Right renal pelvis (tissue), 4 donors: ENCODE measurements at places on chromosomes 1 and 21.

DNA sequence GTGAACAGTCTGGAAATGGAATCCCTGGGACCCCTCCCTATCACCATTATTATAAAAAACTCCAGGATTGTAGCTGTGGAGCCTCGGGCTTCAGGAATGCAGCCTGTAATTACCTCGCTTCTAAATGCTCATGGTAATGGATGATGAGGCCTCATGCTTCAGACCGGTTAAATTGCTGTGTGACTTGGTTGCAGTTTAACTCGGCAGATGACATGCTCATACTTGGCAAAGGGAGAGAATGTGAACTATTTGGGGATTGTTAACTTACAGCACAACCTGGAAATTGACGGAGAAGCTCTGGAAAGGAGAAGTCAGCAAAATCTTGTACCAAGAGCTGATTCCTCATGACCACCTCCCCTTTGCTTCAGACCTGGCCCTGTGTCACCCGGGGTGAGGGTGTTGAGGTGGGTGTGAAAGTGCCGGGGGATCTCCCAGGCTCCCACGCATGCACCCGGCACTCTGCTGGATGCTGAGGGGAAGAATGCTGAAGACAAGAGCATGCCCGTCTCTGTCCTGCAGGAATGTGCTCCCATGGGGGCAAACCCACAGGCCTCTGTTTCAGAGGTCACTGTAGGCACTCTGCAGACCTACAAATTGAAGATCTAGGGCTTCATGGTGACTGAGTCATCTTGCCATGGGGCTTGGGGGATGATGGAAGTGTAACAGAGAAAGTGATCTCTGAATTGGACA lies 364.8 kb downstream of the RPS6KC1 start:
- DNase-seq = no peak

DNA sequence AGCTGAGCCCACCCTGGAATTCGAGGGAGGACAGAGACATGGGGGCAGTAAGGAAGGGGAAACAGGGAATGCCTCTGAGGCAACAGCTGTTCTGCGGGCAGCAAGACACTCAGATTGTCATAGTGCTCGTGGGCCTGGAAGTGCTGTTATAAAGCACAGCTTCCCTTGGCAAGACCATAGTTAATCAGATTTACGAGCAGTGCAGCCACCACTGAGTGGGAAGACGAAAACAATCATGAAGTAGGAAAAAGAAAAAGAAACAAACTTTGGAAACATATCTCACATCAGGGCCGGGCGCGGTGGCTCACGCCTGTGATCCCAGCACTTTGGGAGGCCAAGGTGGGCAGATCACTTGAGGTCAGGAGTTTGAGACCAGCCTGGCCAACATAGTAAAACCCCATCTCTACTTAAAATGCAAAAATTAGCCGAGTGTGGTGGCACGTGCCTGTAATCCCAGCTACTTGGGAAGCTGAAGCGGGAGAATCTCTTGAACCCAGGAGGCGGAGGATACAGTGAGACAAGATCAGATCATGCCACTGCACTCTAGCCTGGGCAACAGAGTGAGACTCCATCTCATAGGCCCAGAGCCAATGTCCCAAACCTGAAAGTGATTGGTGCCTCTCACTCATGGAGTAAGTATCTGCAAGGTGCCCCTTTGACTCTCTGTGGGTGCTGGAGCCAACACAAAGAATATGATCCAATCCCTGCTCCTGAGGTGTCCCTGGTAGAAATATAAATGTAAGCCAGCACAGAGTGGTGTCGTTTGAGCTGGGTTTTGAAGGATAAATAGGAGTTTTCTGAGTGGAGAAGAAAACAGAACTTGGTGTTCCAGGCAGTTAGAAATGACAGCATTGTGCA lies 55.6 kb upstream of the GPR153 start:
- no peak for DNase-seq

DNA sequence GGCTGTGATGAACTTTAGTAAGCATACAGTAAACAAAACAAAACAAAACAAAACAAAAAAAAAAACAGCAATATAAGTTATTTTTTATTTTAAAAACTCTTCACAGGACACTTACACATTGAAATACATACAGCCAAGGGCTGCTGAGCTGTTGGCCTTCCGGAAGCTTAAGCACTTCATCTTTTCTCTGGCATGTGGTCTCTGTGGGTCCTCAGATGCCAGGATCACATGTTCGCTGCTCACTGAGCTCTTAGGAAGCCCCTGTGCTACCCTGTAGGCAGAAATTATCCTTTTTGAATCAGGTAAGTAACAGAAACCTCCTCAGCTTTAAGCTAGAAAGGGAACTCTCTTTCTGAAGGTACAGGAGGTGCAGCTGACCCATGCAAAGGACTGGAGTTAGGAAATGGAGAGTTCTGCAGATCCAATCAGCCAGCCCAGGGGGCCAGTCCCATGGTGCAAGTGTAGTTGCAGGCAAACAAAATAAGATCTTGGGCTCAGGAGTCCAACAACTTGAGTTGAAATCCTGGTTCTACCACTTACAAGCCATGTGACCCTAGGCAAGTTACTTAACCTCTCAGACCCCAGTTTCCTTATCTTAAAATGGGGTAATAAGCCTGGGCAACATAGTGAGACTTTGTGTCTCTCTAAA lies 22.4 kb upstream of the MED18 start:
- DNase-seq = no peak

DNA sequence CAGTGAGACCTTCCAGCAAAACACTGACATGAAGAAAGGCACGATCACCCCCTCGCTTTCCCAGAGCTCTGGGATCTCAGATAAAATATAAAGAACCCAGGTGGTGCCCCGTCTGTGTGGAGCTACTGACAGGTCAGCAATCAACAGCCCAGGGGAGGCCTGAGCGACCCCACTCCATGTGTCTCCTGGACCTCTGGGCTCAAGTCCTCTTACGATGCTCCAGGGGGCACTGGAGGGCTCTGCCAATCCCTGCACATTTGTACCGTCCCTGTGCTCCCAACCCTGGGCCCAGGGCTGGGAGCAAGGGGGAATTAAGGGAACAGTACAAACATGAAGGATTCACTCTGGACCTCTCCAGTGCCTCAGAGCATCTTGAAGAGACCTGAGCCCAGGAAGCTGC lies 12.5 kb downstream of the S100A7A start:
- DNase-seq = no peak

- no peak for DNase-seq
These were observed 188.6 kb downstream of the FCRL5 start for GRCh38 chr1:157363660-157364140.

DNA sequence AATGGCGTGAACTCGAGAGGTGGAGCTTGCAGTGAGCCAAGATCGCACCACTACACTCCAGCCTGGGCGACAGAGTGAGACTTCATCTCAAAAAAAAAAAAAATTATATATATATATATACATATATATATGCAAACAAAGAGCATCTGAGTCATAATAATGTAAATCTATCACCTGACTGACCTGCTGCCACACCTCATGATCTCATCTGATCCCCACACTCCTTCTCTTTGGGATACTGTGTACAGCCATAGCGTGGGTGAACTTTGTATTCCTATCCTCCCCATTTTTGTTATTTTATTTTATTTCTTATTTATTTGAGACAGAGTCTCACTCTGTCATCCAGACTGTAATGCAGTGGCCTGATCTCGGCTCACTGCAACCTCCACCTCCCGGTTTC lies 2.6 kb upstream of the HDAC1 start:
- DNase-seq = no peak

- no peak for DNase-seq
These were observed 103.8 kb downstream of the TNFSF18 start for GRCh38 chr1:172946814-172947507.

GRCh38 chr1:208637181-208637580 lies 393.0 kb upstream of the PLXNA2 start:
- no peak for DNase-seq

DNA sequence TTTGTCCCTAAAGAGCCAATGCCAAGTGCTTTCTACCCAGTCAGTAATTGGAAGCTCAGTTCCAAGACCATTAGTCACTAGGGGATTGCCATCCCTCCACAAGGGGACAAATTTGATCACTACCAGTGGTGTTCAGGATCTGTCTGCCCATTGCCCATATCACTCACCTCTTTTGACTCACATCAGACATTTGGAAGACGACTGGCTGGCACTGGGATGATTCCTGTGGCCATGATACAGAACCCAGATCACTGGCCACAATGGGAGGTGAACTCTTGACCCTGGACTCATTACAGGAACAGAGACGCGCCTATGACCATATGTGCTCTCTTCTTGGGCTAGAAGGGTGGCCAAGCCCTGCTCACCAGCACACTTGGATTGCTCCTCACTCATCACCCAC lies 71.0 kb downstream of the COLGALT2 start:
- DNase-seq = no peak

GRCh38 chr1:71089536-71090270 lies 8.9 kb upstream of the ZRANB2 start:
- DNase-seq = no peak

GRCh38 chr1:212415107-212415841 lies 588 bp upstream of the PACC1 start:
- DNase-seq = no peak

DNA sequence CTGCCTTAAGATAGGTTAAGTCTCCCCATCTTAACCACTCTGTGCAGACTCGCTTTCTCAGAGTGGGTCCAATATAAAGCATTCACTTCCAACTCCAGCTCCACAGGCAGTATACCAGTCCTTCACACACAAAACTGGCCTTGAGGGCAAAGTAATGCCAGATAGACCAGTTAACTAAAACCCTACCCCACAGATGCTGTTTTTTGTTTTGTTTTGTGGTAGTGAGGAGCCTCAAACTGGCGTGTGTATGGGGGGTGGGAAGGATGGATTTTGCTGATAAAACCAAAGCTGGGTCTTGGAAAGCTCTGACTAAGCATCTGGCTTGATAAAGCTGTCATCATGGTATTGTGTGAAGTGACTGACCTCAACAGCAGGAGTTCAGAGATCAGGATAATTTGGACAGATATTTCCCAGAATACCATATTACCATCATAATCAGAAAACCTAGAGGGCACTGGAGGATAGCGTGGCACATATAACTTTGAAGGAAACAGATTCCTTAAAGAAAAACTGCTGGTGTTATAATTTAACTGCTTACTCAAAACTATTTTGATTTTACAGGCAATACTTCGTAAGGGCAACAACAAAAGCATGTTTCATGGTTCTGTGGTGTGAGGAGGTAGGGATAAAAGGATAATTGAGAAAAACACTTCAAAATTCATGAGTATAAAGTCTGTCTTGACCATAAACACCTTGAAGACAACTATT lies 29.6 kb upstream of the CPLANE2 start:
- no peak for DNase-seq

GRCh38 chr1:55959136-55959548 lies 620.2 kb downstream of the PLPP3 start:
- no peak for DNase-seq
